ENCODE measurements at places on chromosomes 5 and 9. TPM values are rescaled to one million over a fixed set of nuclear protein-coding genes. Genes with fewer than 3 reads are reported as not detected.

GRCh38 chr9:123637945-123638634 lies 282.1 kb downstream of the CRB2 start:
- H3K36me3 ChIP-seq: no peaks in the 10 kb centered on the region
- H3K4me1 ChIP-seq: no peaks in the 10 kb centered on the region
- peak overlapping the region; percentile 18 for H3K4me3 ChIP-seq
- no peak overlapping the region for H3K27ac ChIP-seq

The SLC6A19 gene
- total RNA-seq: not detected

- no peak overlapping the region for H3K27ac ChIP-seq
- H3K4me3 ChIP-seq: no peak overlapping the region
- H3K27me3 ChIP-seq: no peaks in the 10 kb centered on the region
- no peaks in the 10 kb centered on the region for H3K36me3 ChIP-seq
- H3K4me1 ChIP-seq: no peaks in the 10 kb centered on the region
These were observed 54.4 kb downstream of the IRX2 start for GRCh38 chr5:2697041-2697440.

The FGD3 gene
- 0.92 TPM for total RNA-seq

- H3K4me3 ChIP-seq: no peak overlapping the region
- no peaks in the 10 kb centered on the region for H3K36me3 ChIP-seq
- H3K27me3 ChIP-seq: no peaks in the 10 kb centered on the region
- H3K4me1 ChIP-seq: no peaks in the 10 kb centered on the region
These were observed 1975.3 kb upstream of the CDH6 start for GRCh38 chr5:29218138-29218537.

DNA sequence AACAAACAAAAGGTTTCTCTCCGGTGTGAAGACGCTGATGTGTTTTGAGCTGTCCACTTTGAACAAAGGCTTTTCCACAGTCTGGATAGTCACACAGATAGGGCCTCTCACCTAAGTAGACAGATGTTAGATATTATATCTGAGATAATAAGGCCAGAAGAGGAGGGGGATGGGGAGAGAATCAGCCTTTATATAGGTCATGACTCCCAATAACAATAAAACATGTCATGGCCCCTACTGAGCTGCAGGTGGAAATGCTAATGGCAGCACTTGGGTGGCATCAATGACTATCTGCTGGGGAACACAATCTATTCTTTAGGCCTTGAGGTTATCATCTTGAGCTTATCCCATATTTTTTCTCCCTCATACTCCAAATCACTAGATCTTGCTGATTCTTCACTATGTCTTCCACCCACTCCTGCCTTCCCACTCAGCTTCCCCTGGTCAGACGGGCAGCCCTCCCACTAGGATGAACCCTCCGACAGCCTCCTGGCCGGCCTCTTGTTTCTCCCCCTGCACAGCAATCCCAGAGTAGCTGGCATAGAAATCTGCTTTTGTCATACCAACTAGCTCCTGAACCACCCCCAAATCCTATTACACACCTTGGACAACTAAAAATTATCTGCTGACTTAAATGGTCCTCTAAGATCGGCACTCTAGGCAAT lies 11.5 kb upstream of the SLC35D2 start:
- no peak overlapping the region for H3K27ac ChIP-seq
- no peaks in the 10 kb centered on the region for H3K36me3 ChIP-seq
- H3K4me1 ChIP-seq: no peaks in the 10 kb centered on the region

The PCSK5 gene
- total RNA-seq: 4.9 TPM

DNA sequence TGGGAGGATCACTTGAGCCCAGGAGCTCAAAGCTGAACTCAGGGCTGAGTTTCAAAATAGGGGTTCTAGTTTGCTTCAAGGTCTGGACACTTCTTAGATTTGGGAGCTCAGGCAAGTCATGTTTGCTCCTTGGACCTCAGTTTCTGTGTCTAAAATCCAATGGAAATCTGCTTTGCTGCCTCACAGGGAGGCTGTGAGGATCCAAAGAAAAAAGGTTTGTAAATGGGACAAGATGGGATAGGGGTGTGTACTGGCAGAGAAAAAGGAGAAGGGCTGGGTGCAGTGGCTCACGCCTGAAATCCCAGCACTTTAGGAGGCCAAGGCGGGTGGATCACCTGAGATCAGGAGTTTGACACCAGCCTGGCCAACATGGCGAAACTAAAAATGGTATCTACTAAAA lies 39.6 kb upstream of the SH3PXD2B start:
- no peak overlapping the region for H3K4me3 ChIP-seq
- no peak overlapping the region for H3K27ac ChIP-seq
- H3K36me3 ChIP-seq: no peaks in the 10 kb centered on the region
- H3K27me3 ChIP-seq: no peaks in the 10 kb centered on the region
- peaks cover 6% of the 10 kb centered on the region for H3K4me1 ChIP-seq

GRCh38 chr9:129665389-129665775 lies at the start of gene PRRX2:
Gene PRRX2, plus strand, starts transcription at chr9:129665647. Its CDS starts 221 bp downstream, at chr9:129665868.
- no peak for DNase-seq
- peaks cover 33% of the 10 kb centered on the region for H3K27me3 ChIP-seq
- H3K4me3 ChIP-seq: peak within 1 kb of the TSS; percentile 41
- no peaks in the 10 kb centered on the region for H3K4me1 ChIP-seq
- no peak within 1 kb of the TSS for H3K27ac ChIP-seq

The CYSRT1 gene
- total RNA-seq: not detected

The NUP214 gene
- 24.2 TPM for total RNA-seq

GRCh38 chr5:145162626-145163025 lies 672.5 kb downstream of the PRELID2 start:
- no peak for DNase-seq
- H3K27me3 ChIP-seq: no peaks in the 10 kb centered on the region
- H3K27ac ChIP-seq: no peak overlapping the region
- no peak overlapping the region for H3K4me3 ChIP-seq

GRCh38 chr5:32126691-32127090 lies 47.4 kb downstream of the GOLPH3 start:
- H3K36me3 ChIP-seq: peaks cover 12% of the 10 kb centered on the region
- no peaks in the 10 kb centered on the region for H3K27me3 ChIP-seq
- H3K27ac ChIP-seq: no peak overlapping the region
- H3K4me1 ChIP-seq: peaks cover 17% of the 10 kb centered on the region
- H3K4me3 ChIP-seq: no peak overlapping the region
- DNase-seq: no peak

GRCh38 chr9:77989909-77990308 lies 41.7 kb downstream of the GNAQ start:
- H3K27me3 ChIP-seq: no peaks in the 10 kb centered on the region
- no peaks in the 10 kb centered on the region for H3K36me3 ChIP-seq
- no peak for DNase-seq
- peaks cover 12% of the 10 kb centered on the region for H3K4me1 ChIP-seq
- no peak overlapping the region for H3K4me3 ChIP-seq

- peaks cover 8% of the 10 kb centered on the region for H3K4me1 ChIP-seq
- DNase-seq: no peak
- no peaks in the 10 kb centered on the region for H3K27me3 ChIP-seq
- H3K4me3 ChIP-seq: no peak overlapping the region
These were observed 51.7 kb downstream of the PTCH1 start for GRCh38 chr9:95465115-95465514.

The PCDHA1 gene
- total RNA-seq: not detected

- H3K27me3 ChIP-seq: no peaks in the 10 kb centered on the region
- H3K36me3 ChIP-seq: no peaks in the 10 kb centered on the region
- no peak overlapping the region for H3K27ac ChIP-seq
- no peak for DNase-seq
- peaks cover 18% of the 10 kb centered on the region for H3K4me1 ChIP-seq
These were observed 5.3 kb upstream of the BICD2 start for GRCh38 chr9:92769990-92770359.

DNA sequence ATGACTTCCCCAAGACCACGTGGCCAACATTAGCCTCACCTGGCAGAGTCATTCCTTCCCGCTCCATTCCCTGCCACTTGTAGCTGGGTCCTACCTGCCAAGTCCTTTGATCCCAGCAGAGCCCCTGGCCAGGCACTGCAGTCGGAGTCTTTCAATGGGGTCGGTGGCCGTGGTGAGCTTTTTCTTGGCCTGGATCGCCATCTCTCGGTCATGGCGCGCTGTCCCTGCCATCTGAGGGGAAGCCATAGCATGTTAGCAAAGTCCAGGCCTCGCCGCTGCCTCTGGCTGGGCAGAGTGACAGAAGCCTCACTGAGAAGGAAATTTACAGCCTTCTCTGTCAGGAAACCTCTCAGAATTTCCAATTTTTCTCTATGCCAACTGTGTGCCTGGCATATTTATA lies 17.5 kb downstream of the CAPSL start:
- no peak overlapping the region for H3K27ac ChIP-seq
- H3K4me1 ChIP-seq: no peaks in the 10 kb centered on the region
- H3K27me3 ChIP-seq: peaks cover 4% of the 10 kb centered on the region
- H3K4me3 ChIP-seq: no peak overlapping the region
- H3K36me3 ChIP-seq: no peaks in the 10 kb centered on the region

- H3K27ac ChIP-seq: no peak overlapping the region
- no peak for DNase-seq
- no peak overlapping the region for H3K4me3 ChIP-seq
- peaks cover 57% of the 10 kb centered on the region for H3K36me3 ChIP-seq
- H3K27me3 ChIP-seq: no peaks in the 10 kb centered on the region
These were observed 65.1 kb upstream of the CACNA1B start for GRCh38 chr9:137812356-137813023.

The CCDC183 gene
- not detected for total RNA-seq

DNA sequence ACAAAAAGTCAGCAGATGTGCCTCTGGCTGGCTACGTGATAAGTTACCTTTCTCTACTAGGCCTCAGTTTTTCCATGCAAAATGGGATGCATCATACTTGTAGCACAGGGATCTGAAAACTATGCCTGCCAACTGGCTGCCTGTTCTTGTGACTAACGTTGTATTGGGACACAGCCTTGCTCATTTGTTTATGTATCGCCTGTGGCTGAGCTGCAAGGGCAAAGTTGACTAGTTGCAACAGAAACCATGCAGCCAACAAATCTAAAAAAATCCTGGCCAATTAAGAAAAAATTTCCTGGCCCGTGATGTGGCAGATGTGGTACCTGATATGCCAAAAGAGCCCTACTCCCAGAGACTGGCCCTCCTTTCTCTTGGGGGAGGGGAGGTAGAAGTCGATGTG lies 131.3 kb downstream of the SEC61B start:
- H3K4me1 ChIP-seq: peaks cover 27% of the 10 kb centered on the region
- no peaks in the 10 kb centered on the region for H3K27me3 ChIP-seq
- no peak for DNase-seq
- peak overlapping the region; percentile 20 for H3K27ac ChIP-seq
- H3K4me3 ChIP-seq: no peak overlapping the region
- no peaks in the 10 kb centered on the region for H3K36me3 ChIP-seq

GRCh38 chr5:1934801-1935429 lies 52.2 kb upstream of the IRX4 start:
- DNase-seq: no peak
- H3K27me3 ChIP-seq: peaks cover 15% of the 10 kb centered on the region
- H3K27ac ChIP-seq: no peak overlapping the region
- no peaks in the 10 kb centered on the region for H3K4me1 ChIP-seq
- no peak overlapping the region for H3K4me3 ChIP-seq

Measured in gastrocnemius medialis (tissue), 4 donors.